ENCODE measurements at places on chromosomes 6 and 20. TPM values are rescaled to one million over a fixed set of nuclear protein-coding genes. Genes with fewer than 3 reads are reported as not detected.
A peak's percentile ranks its signal among the peaks of the same experiment; 100 is the strongest.

DNA sequence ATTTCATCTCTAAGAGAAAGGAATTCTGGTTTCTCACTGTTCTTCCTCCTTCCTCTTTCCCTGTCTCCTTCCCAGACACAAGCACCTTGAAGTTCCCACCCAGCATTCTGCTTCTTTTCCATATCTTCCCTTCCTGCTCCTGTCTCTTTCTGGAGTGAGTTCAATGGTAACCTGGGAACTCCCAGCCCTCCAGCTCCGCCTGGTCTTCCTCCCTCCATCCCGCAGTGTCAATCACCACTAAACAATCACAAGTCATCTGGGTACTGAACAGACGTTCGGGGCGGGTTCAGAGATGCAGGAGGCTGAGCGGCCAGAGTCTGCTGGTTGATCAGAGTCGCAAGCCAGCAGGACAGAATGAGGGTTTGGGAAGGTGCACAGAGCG, 7.7 kb downstream of the TTBK1 start:
- no peaks in the 10 kb centered on the region for H3K27me3 ChIP-seq
- peaks cover 15% of the 10 kb centered on the region for H3K4me1 ChIP-seq
- H3K36me3 ChIP-seq: no peaks in the 10 kb centered on the region

GRCh38 chr6:165895421-165896165, 232.6 kb upstream of the PDE10A start:
- peak; percentile 83 for DNase-seq
- no peaks in the 10 kb centered on the region for H3K36me3 ChIP-seq
- H3K27me3 ChIP-seq: no peaks in the 10 kb centered on the region
- no peak overlapping the region for H3K27ac ChIP-seq
- H3K4me3 ChIP-seq: no peak overlapping the region
- H3K4me1 ChIP-seq: no peaks in the 10 kb centered on the region

DNA sequence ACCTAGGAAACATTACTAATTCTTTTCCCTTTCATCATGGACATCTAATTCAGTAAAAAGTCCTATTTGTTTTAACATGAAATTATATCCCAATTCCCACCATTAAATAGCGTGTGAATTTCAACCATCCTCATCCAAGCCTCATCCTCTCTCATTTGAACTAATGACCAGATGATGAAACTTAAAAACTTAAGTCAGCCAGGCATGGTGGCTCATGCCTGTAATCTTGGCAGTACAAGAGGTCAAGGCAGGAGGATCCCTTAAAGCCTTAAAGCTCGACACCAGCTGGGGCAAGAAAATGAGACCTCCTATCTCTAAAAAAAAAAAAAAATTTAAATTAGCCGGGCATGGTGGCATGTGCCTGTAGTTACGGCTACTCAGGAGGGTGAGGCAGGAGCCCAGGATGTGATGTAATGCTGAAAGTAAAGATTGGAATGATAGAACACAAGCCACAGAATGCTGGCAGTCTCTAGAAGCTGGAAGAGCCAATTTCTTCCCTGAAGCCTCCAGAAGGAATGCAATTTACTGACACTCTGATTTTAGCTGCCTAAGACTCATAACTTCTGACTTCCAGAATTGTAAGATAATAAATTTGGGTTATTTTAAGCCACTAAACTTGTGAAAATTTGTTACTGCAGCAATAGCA, 27.1 kb upstream of the HAO1 start:
- H3K27me3 ChIP-seq: no peaks in the 10 kb centered on the region
- no peaks in the 10 kb centered on the region for H3K36me3 ChIP-seq
- H3K4me3 ChIP-seq: no peak overlapping the region
- no peak overlapping the region for H3K27ac ChIP-seq

DNA sequence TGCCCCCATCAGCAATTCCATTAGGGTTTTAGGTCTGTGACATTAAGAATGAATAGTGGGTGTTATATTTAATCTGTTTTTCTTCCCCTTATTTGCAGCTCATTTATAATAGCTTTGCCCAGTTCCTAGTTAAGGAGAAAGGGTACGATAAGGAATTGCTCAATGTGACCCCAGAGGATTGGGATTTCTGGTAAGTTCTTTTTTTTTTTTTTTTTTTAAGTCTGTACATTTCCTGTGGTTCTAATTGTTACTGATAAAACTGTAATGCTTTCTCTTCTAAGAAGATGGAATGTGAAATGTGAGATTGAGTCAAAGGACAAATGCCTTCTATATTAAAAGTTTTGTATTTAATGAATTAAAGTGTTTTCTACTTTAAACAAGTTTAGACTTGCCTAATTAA, 5.5 kb downstream of the NT5DC1 start:
- no peak overlapping the region for H3K4me3 ChIP-seq
- H3K4me1 ChIP-seq: peaks cover 32% of the 10 kb centered on the region
- DNase-seq: no peak
- peaks cover 30% of the 10 kb centered on the region for H3K36me3 ChIP-seq
- H3K27ac ChIP-seq: no peak overlapping the region

- H3K27ac ChIP-seq: no peak overlapping the region
- H3K4me3 ChIP-seq: no peak overlapping the region
- no peaks in the 10 kb centered on the region for H3K36me3 ChIP-seq
- DNase-seq: no peak
- peaks cover 7% of the 10 kb centered on the region for H3K4me1 ChIP-seq
- H3K27me3 ChIP-seq: no peaks in the 10 kb centered on the region
Observed at GRCh38 chr6:168060521-168060931, 18.5 kb downstream of the FRMD1 start.

- no peaks in the 10 kb centered on the region for H3K36me3 ChIP-seq
- no peaks in the 10 kb centered on the region for H3K4me1 ChIP-seq
Observed at GRCh38 chr6:36570264-36570663, 23.0 kb upstream of the STK38 start.

DNA sequence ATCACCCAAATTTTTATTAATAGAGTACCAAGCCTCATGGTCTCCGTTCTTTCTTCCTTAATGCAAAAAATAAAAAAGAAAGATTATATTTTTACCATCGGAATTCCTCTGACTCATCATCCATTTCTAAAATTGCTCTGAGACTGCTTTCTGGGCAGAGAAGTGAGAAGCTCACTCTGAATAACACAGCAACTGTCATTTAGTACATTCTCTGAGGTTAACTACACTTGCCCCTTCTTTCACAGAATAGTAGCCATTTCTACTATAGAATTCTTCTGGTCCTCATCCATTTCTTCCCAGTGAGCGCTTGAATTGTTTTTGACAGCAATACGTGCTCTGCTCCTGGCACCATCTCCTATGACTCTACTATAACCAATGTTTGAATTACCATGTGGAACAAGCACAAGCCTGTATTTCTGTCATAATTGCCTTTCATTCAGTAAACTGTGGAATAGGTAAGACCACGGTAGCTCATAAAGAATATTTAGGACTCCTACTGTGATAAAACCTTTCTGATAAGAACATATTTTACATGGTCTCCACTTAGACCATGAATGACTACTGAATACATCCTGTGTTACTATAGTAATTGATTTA, 435.5 kb upstream of the NRSN1 start:
- H3K4me1 ChIP-seq: no peaks in the 10 kb centered on the region
- no peaks in the 10 kb centered on the region for H3K36me3 ChIP-seq
- no peak overlapping the region for H3K4me3 ChIP-seq
- DNase-seq: no peak
- no peaks in the 10 kb centered on the region for H3K27me3 ChIP-seq

- DNase-seq: no peak
- H3K4me1 ChIP-seq: no peaks in the 10 kb centered on the region
- no peaks in the 10 kb centered on the region for H3K27me3 ChIP-seq
- H3K36me3 ChIP-seq: no peaks in the 10 kb centered on the region
Observed at GRCh38 chr6:156587751-156588301, 189.4 kb upstream of the ARID1B start.

DNA sequence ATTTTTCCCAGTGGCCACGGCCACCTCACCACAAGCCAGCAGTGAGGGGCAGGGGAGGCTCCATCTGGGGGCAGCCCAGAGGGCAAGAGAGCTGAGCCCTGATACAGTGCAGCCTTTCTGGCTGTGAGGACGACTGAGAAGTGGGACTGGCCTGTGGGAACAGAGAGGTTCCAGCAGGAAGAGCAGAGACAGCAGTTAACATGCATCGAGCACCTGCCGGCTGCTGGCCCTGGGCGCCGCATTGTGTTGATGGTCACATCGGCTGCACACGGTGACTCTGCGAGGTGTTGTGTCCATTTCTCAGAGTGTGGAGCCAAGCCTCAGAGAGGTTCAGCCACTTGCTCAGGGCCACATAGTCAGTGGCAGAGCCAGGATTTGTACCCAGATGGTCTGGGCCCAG, 9.8 kb downstream of the FOXS1 start:
- peaks cover 21% of the 10 kb centered on the region for H3K4me1 ChIP-seq
- H3K4me3 ChIP-seq: no peak overlapping the region
- H3K36me3 ChIP-seq: no peaks in the 10 kb centered on the region
- no peaks in the 10 kb centered on the region for H3K27me3 ChIP-seq
- peak overlapping the region; percentile 13 for H3K27ac ChIP-seq

GRCh38 chr20:1565461-1565860, 8.0 kb upstream of the SIRPD start:
- no peak overlapping the region for H3K27ac ChIP-seq
- no peaks in the 10 kb centered on the region for H3K27me3 ChIP-seq
- no peak for DNase-seq
- no peak overlapping the region for H3K4me3 ChIP-seq
- H3K4me1 ChIP-seq: no peaks in the 10 kb centered on the region

- H3K27ac ChIP-seq: no peak overlapping the region
- H3K4me1 ChIP-seq: peaks cover 31% of the 10 kb centered on the region
- no peak for DNase-seq
- H3K36me3 ChIP-seq: no peaks in the 10 kb centered on the region
- no peak overlapping the region for H3K4me3 ChIP-seq
- no peaks in the 10 kb centered on the region for H3K27me3 ChIP-seq
Observed at GRCh38 chr6:34697904-34698559, 1.5 kb upstream of the ILRUN start.

- no peaks in the 10 kb centered on the region for H3K36me3 ChIP-seq
- H3K27me3 ChIP-seq: no peaks in the 10 kb centered on the region
- no peak overlapping the region for H3K27ac ChIP-seq
- no peak for DNase-seq
- no peaks in the 10 kb centered on the region for H3K4me1 ChIP-seq
Observed at GRCh38 chr20:54606380-54606779, 131.0 kb downstream of the DOK5 start.

GRCh38 chr6:14129575-14129974, 12.0 kb downstream of the CD83 start:
- peaks cover 24% of the 10 kb centered on the region for H3K4me1 ChIP-seq
- H3K4me3 ChIP-seq: no peak overlapping the region
- H3K27ac ChIP-seq: no peak overlapping the region
- H3K27me3 ChIP-seq: no peaks in the 10 kb centered on the region

GRCh38 chr6:79427721-79428120, 109.5 kb downstream of the LCA5 start:
- no peaks in the 10 kb centered on the region for H3K4me1 ChIP-seq
- H3K36me3 ChIP-seq: no peaks in the 10 kb centered on the region
- DNase-seq: no peak
- no peak overlapping the region for H3K27ac ChIP-seq
- no peaks in the 10 kb centered on the region for H3K27me3 ChIP-seq

- DNase-seq: no peak
- no peaks in the 10 kb centered on the region for H3K27me3 ChIP-seq
- H3K27ac ChIP-seq: no peak overlapping the region
- no peak overlapping the region for H3K4me3 ChIP-seq
- no peaks in the 10 kb centered on the region for H3K4me1 ChIP-seq
Observed at GRCh38 chr6:31171931-31172905, 1.7 kb upstream of the POU5F1 start.

DNA sequence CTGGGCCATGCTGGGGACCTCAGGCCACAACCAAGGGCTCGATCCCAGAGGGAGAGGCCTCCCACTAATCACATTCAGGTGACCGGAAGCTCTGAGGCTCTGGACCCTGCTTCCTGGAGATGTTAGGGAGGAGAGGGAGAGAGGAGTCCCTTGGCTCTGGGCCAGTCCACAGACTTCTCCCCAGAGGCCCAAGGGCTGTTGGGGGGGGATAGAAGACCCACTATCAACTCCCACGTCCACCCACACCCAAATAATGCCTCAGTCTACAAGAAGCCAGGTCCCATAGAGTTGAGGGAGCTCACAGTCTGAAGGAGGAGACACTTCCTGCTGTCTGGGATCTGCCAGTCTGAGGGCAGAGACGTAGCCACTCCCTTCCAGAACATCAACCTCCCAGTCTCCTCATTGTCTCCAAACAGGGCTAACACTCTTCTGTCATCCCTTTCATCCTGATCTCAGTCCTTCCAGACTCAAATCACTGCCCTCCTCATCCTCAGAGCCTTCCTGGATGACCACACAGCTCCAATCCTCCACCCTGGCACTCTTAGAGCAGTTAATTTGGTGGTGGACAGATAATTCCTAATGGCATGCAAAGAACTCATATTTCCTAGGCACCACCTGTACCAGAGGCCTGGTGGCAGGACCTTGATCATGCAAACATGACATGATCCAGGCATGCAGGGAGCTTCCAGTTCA, 69.9 kb downstream of the MRPL14 start:
- no peaks in the 10 kb centered on the region for H3K27me3 ChIP-seq
- H3K4me3 ChIP-seq: no peak overlapping the region
- H3K27ac ChIP-seq: peak overlapping the region; percentile 85
- peaks cover 55% of the 10 kb centered on the region for H3K4me1 ChIP-seq
- DNase-seq: no peak

Gene LIME1
- total RNA-seq: 32.4 TPM

Gene ADISSP
- 16.0 TPM for total RNA-seq

Gene CD109
- total RNA-seq: 29.0 TPM

Gene CDSN
- total RNA-seq: 1.5 TPM

Gene ITCH
- total RNA-seq: 30.9 TPM

Gene PI3
- total RNA-seq: 234 TPM

Gene SNX9
- 61.4 TPM for total RNA-seq

Gene PPP1R14C
- 23.8 TPM for total RNA-seq

Gene EYA2
- 8.1 TPM for total RNA-seq

Gene CAGE1
- total RNA-seq: not detected

Gene BHLHE23
- total RNA-seq: not detected
